Bronchial epithelial cell (primary cell): ENCODE measurements at places on chromosomes 2 and 18.

- no peak for DNase-seq
Measured at GRCh38 chr2:42139101-42139500, 30.1 kb upstream of the EML4 start.

- DNase-seq: peak; percentile 67
Measured at GRCh38 chr18:56869189-56869777, 218.1 kb downstream of the WDR7 start.

DNA sequence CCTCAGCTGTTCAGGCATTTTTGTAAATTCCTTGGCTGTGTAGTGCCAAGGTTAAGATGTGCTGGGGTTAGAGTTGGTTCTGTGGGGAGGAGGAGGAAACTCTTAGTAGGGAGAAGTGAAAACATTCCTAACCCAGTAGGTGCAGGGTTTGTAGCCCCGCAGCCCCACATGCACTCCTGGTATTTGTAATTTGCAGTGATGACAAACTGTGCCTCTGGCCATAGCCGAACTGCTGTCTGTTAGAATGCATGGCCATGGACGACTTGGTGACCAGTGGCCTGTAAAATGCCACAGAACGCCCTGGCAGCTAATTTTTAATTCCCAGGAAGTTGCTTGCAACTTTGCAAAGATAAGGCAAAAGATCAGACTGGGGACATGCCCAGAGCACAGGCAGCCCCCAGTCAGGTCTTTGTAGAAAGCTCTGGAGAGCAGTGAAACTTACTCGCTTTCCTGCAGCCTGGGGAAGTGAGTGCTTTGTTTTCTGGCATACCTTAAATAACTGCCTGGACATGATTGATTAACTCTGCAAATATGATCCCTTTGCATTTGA lies 38.4 kb downstream of the LYPD6B start:
- no peak for DNase-seq

DNA sequence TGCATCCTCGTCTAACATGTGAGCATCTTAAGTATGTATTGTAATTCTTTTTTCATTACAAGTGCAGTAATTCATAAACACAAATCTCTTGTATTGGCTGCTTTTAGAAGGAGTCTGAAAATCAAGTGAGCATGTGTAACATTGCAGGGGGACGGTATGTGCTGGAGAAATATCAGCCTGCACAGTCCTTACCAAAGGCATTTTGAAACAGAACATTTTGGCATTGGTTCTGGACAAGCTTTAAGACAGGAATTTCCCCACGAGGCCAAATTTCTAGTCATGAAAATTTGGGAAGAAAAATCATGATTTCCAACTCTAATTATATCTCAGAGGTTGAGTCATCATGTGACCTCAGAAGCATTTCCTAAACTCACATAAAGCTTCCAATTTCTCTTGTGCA lies 24.7 kb upstream of the NRP2 start:
- DNase-seq: no peak

GRCh38 chr18:78499586-78499985 lies 480.0 kb upstream of the SALL3 start:
- DNase-seq: no peak

GRCh38 chr18:65230311-65230710 lies 520.5 kb upstream of the CDH7 start:
- no peak for DNase-seq
